GM18507 (cell line): ENCODE measurements at places on chromosomes 3 and 15.

DNA sequence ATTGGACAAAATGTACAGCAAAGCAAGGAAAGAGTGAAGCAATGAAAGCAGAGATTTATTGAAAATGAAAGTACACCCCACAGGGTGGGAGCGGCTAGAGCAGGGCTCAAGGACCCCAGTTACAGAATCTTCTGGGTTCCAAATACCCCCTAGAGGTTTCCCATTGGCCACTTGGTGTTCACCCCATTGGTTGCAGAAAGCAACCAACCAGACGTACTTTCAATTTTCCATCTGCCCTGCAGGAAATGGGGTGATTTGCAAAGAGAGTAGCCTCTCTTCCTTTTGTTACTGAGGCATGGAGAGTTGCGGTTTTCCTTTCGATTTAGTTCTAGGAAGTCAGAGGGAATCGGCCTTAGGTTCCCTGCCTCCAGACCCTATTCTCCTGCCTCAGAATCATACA lies 2.4 kb downstream of the PML start:
- no peak for DNase-seq

DNA sequence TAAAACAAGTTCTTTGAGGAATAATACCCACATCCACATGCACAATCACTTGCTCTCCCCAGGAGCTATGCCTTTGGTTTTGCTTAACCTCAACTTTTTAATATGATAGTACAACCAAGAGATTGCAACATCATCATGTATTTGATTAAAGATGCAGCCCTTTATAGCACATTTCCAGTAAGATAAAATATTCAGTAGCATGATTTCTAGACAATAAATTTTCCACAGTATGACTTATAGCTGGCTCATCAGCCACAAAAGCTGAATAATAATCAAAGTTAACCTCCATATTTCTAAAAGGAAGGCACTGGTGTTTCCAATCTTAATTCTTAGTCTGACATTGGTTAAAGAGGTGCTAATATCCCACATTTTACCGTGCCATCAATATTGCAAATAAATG lies 622.5 kb downstream of the TBL1XR1 start:
- DNase-seq, result no peak

DNA sequence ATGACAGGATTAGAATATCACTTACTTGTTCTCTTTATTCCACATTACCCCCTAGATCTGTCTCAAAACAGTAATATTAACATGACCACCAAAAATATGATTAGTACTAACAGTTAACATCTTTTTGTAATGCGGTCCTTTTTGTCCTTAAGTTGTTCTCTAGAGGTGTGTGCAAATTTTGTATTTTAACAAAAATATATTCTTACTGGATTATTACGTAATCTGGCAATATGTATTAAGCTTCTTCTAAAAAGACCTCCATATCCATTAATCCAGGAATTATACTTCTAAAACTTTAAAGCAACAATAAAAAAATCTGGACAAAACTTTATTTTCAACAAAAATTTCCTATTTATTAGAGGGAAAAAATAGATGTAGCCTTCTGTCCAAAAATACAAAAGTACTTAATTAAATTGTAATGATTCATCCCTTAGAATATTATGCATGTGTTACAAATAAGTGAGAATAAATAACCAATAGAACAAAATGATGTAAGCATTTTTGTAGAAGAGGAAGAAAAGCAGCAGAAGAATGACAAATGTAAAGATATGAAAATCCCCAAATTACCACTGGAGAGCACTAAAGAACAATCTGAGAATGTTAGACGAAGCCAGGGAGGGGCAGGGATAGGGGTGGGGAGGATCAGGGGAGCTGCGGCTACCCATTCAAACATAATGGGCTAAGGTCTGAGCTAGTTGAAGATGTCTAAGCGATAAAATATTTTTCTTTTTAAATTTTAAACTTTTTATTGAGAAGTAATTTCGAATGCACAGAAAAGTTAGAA lies 945.6 kb downstream of the MCTP2 start:
- DNase-seq, result no peak

DNA sequence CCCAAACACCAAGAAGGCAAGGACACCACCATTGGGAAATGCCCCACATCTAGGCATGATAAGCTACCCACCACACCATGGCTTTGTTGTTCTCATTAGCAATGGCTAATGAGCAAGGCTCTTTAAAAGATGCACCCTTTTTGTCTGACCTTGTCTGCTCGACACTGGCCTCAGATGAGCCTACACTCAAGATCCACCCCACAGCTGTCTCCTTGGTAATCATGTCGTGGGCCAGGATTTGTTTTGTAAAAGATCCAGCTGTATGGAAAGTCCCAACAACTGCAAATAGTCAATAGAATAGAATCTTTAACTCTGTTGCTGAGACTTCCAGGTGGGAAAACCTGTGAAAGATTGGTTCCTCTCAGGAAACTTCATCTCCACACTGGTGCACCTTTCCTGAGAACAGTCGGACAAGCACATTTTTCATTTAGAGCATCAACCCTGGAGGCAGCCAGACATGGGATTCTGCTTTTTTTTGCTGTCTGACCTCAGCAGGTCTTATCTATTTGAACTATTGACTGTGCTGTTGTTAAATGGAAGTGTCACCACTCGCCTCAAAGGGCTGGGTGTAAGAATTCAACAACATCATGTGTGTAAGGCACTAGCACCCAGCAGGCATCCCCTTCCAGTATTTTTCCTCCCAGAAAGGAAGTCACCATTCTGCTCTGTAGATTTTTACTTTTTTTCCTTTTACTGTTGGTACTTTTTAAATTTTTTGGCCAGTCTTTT lies 35.5 kb downstream of the DUT start:
- no peak for DNase-seq

DNA sequence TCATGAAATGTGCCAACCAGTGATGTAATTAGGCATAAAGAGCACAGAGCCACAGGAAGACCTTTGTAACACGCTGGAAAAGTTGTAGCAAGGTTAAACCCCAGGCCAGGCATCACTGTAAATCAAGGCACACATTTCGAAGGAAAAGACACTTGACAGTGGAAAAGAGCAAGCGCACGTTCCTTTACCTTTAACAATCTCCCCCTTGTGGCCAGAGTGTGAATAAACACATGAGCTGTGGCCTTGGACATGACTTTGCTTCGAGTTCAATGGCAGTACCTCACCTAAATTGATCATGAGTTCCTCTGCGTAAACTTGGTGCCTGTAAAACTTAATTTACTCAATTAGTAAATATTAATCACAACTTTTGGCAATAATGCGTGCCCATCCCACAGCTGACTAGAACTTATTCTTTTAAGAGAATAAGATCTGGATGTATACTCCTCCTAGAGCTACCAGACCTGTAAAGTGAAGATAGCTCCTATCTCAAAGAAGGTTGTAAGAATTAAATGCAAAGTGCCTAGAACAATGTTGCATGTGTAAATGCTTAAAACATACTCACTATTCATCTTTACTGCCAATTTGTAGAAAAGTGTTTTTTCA lies 757.0 kb upstream of the NECTIN3 start:
- no peak for DNase-seq

GRCh38 chr3:158097593-158098308 lies 8.5 kb downstream of the SHOX2 start:
- peak; percentile 84 for DNase-seq

DNA sequence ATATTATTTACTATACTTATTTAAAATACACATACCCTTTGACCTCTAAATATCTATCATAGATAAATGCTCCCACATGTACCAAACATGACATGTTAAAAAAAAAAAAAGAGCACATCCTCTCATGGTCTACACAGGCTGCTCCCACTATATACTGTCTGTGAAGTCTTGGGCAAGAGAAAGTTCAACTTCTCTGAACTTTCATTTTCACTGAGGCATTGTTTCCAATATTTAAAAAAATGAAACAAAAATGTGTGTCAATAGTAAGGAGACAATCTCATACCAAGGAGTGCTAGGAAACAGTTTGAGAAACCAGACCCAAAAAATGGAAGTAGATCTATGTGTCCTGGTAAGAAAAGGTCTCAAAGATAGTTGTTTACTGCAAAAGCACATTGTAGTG lies 29.3 kb downstream of the SLC4A7 start:
- DNase-seq, result no peak

GRCh38 chr3:193400304-193400703 lies 21.8 kb upstream of the ATP13A5 start:
- DNase-seq, result no peak

DNA sequence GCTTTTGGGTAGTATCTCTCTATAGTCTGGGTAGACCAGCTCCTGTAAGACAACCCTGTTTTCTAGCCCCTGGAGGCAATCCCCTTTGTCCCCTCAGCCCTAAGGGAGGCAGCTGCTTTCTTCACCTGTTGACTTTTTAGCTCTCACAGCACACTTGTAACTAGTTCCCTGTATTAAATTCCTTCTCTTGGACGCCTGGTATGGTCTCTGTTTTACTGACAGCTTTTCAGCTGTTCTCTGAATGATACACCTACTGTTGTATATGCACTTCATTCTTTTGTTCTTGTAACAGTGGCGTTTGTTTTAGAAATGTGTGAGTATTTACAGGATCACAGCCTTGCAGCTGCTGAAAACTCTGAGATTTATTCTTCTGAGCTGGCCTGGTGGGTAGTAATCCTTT lies 413.0 kb upstream of the RBMS3 start:
- no peak for DNase-seq

GRCh38 chr15:25185156-25185710 lies 230.4 kb downstream of the SNRPN start:
- no peak for DNase-seq

DNA sequence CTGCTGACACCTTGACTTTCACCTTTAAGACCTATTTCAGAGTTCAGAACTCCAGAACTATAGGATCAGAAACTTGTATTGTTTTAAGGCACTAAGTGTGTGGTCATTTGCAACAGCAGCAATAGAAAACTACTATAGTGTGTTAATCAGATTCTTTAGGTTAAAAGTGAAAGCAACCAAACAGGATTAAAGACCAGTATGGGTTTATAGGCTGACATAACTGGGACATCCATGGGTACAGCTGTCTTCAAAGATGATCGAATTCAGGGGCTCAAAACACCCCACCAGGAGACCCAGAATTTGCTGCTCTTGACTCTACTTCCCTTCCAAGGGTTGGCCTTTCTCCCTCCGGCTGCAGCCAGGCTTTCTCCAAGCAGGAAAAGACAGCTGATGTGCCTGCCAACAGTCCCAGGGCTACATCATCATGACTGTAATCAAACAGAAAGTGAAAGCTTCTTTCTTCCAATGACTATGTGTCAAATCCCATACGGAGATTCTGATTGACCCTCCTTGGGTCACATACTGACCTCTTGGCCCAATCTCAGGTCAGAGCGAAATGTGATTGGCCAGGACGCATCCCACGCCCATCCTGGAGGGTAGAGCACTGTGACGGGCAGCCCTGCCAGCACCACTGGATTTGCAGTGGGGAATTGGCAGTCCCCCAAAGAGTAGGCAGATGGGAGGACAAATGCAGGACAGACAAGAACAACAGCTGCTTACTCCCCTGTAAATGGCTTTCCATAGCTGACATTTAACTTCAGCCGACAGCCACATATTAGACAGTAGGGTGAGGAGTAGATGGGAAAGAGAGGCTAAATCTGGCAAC lies 51.4 kb upstream of the RNF7 start:
- no peak for DNase-seq

DNA sequence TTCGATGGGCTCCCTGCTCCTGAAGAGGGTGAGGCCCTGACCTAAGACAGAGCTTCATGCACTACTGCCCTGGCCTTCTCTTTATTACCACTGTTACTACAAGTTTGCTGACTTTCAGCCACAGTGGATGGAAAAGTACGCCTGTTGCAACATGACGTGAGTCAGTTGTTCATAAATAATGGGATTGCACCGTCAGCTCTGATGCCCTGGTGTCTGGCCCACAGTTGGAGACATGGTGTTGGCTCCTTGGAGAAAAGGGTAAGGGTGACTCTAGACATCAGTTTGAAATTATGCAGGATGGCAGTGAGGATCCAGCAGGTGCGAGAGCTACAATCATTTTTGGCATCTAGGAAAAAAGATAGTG lies 5.5 kb downstream of the PAQR5 start:
- no peak for DNase-seq

- no peak for DNase-seq
Measured at GRCh38 chr3:181930105-181930504, 218.4 kb downstream of the SOX2 start.

GRCh38 chr15:26201177-26201858 lies 338.2 kb upstream of the ATP10A start:
- DNase-seq, result no peak

DNA sequence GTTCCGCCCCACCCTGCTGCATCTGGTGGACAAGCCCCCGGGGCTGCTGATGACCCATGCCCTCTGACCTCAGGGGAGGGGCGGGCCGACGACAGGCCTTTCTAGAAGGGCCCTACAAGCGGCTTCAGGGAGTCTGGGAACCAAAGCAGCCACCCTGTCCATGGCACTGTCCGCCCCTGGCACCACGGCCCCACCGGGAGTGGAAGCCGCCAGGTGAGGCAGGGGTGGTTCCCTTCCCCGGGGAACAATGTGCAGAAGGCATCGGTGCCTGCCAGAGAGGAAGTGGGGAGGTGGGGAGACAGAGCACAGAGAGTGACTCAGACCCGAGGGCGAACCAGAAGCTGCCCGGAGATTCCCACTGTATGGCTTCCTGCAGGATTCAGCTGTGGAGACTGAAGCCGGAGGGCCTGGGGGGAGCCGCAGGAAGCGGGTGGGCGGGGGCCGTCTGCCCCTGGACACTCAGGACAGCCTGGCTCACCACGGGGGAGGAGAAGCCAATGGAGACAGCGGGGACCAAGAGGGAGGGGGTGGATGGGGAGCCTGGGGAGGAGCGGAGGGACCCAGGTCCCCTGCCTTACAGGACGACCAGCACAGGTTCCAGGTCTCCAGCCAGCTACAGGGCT lies 134.0 kb downstream of the TPRA1 start:
- DNase-seq, result no peak

DNA sequence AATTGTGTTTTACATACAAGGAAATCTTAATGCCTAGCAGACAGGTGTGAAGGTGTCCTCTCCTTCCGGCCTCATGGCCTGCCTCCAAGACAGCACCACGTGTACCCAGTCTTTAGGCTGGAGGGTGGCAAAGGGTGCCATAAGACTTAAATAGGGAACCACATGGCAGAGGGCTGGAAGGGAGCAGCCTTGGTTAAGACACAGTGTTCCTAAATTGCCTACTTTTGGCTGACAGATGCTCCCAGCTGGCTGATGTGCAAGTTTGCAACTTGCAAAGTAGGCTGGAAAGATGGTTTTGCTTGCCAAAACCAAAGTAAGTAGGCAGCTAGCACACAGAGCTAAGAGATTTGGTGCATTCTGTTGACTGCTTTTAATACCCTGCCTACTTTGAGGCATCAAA lies 45.2 kb downstream of the CCNB2 start:
- no peak for DNase-seq

- no peak for DNase-seq
Measured at GRCh38 chr15:56989411-56989924, 71.0 kb downstream of the TCF12 start.

GRCh38 chr3:82475306-82475705 lies 713.9 kb upstream of the GBE1 start:
- DNase-seq, result no peak

GRCh38 chr15:35450492-35450891 lies 95.5 kb downstream of the DPH6 start:
- no peak for DNase-seq
